Right renal pelvis (tissue), 4 donors: ENCODE measurements at places on chromosomes 11 and 22. TPM values are rescaled to one million over a fixed set of nuclear protein-coding genes. Genes with fewer than 3 reads are reported as not detected.
A peak's percentile ranks its signal among the peaks of the same experiment; 100 is the strongest.

GRCh38 chr11:6405052-6405667 lies 13.7 kb downstream of the APBB1 start:
- peak; percentile 38 for DNase-seq

GRCh38 chr11:3104051-3104714 lies 47.0 kb upstream of the CARS1 start:
- DNase-seq: no peak

DNA sequence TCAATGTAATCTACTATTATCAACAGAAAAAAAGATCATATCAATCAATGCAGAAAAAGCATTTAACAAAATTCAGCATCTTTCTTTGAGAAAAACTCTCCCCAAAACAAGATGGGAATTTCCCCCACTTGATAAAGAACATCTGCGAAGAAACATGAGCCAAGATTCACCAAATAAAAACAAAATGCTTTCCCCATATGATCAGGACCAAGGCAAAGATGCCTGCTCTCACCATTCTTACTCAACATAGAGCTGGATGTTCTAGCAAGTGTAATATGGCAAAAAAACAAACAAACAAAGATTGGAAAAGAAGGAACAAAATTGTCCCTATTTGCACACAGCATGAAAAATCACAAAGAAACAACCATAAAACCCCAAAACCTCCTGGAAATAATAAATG lies 23.4 kb downstream of the SHANK2 start:
- no peak for DNase-seq

- peak; percentile 72 for DNase-seq
Observed at GRCh38 chr22:33923660-33924246, 3.5 kb upstream of the LARGE1 start.

MMP12 gene
- polyA plus RNA-seq: 5.6 TPM
